CD4-positive, alpha-beta memory T cell (primary cell): ENCODE measurements at places on chromosomes 1 and 21. TPM values are rescaled to one million over a fixed set of nuclear protein-coding genes. Genes with fewer than 3 reads are reported as not detected.

DNA sequence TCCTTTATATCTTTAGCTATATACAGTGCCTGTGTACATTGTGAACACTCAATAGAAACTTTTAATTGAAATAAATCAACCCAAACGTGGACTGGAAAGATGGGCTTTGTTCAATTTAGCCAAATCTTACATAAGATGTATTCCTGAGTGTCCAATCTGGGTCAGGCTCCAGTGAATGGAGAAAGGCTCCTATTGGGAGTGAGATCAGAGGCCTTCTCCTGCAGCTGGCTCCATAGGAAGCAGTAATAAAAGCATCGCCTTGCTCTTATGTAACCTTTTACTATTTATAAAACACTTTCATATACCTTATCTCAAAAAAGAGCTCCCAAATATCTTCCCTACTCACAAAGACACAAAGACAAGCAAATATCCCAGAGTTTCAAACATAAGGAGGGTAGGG lies 24.9 kb upstream of the RGS16 start:
- no peaks in the 10 kb centered on the region for H3K36me3 ChIP-seq
- DNase-seq = no peak
- no peaks in the 10 kb centered on the region for H3K27me3 ChIP-seq

- no peak overlapping the region for H3K27ac ChIP-seq
- no peak overlapping the region for H3K4me3 ChIP-seq
- DNase-seq = no peak
- no peaks in the 10 kb centered on the region for H3K36me3 ChIP-seq
- no peaks in the 10 kb centered on the region for H3K27me3 ChIP-seq
- no peaks in the 10 kb centered on the region for H3K4me1 ChIP-seq
These were observed 37.0 kb downstream of the DMAP1 start for GRCh38 chr1:44250068-44250781.

DNA sequence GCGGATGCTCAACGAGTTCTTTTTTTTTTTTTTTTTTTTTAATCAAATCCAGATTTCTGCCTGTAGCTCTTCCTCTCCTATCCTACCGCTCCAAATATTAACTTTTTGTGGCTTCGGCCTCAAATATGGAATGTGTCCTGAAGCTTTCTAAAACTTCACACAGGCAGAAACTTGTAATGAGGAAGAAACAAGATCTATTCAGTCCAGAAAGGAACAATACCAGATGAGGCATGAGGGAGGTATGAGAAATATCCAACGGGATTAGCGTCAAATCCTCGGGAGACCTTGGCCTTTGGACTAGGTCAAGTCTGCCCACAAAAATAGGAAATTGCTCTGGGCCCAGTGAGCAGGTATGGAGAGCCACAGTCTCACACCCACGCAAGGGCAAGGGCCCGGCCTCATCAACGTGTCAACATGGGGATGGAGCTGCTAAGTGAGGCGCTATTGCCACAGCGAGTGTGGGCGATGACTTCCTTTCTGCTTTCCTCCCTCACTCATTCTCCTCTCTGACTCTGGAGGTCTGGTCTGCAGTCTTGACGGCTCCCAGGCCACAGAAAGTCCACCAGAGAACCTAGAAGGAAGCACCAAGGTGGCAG lies 66.6 kb downstream of the BCAR3 start:
- H3K4me3 ChIP-seq = no peak overlapping the region
- H3K4me1 ChIP-seq = peaks cover 17% of the 10 kb centered on the region
- H3K27me3 ChIP-seq = no peaks in the 10 kb centered on the region
- no peaks in the 10 kb centered on the region for H3K36me3 ChIP-seq
- no peak for DNase-seq

- H3K4me1 ChIP-seq = no peaks in the 10 kb centered on the region
- no peak for DNase-seq
These were observed 27.3 kb upstream of the PAX7 start for GRCh38 chr1:18603212-18603852.

GRCh38 chr1:11893907-11894251 lies 32.3 kb downstream of the KIAA2013 start:
- H3K36me3 ChIP-seq = no peaks in the 10 kb centered on the region
- no peak overlapping the region for H3K27ac ChIP-seq
- peak; percentile 58 for DNase-seq

DNA sequence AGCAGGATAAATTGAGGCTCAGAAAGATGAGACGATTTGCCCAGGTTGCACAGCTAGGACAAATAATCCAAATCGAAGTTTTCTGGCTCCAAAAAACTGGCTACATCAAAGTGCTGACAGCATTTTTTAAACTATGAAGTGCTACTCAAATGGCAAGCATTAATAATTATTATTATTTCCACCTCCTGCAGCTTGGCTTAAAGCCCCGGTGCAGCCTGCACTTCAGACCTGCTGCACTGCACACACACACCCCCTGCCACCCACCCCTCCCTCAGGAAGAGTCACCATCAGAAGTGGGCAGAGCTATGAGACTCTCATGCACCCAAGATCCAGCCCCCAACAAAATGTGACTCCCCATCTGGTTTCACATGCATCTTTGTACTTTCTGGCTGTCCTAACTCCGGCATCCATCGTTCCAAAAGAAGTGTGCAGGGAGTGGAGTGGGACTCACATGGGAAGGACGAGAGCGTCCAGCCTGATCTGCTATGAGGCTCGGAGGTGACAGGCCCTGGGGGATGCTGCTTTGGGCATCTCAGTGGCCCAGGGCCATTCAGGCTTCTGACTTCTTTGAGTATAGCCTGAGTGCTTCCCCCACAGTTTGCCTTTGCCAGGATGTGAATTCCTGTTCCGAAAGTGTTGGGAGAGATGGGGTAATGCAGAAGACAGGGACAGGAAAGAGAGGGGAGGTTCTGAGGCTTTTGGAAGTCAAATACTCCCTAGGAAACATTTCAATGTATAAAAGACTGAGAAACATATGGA lies 65.0 kb upstream of the FAM20B start:
- no peak overlapping the region for H3K27ac ChIP-seq
- DNase-seq = no peak
- H3K4me3 ChIP-seq = no peak overlapping the region
- no peaks in the 10 kb centered on the region for H3K4me1 ChIP-seq

Gene ELAVL4
- polyA plus RNA-seq = not detected

Gene KIF21B
- 0.55 TPM for polyA plus RNA-seq
